ENCODE measurements at places on chromosomes 16 and 17.

GRCh38 chr17:57811638-57812280 lies 38.1 kb downstream of the MRPS23 start:
- DNase-seq = no peak

DNA sequence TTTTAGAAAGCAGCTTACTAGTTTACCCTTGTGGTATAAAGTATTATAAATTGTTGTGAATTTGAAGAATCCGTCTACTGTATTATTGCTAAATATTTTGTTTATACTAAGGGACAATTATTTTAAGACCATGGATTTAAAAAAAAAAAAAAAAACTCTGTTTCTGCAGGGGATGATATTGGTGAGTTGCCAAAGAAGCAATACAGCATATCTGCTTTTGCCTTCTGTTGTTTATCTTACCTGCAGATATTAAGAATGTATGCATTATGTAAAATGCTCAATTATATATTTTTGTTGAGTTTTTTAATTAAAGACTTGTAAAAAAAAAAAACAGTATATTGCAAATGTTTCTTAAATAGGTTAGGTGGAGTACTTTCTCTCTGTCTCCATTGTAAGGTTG lies 19.4 kb downstream of the WSB1 start:
- DNase-seq = no peak

GRCh38 chr17:76909971-76910760 lies 42.0 kb downstream of the MGAT5B start:
- peak; percentile 68 for DNase-seq

- DNase-seq = no peak
Measured at GRCh38 chr16:9836118-9836736, 346.0 kb downstream of the GRIN2A start.

GRCh38 chr17:19301274-19301951 lies 61.1 kb downstream of the B9D1 start:
- DNase-seq = no peak

GRCh38 chr17:8861495-8862181 lies 5.8 kb downstream of the PIK3R6 start:
- DNase-seq = no peak

- DNase-seq = no peak
Measured at GRCh38 chr17:64022611-64023063, 2.2 kb upstream of the ICAM2 start.

- DNase-seq = no peak
Measured at GRCh38 chr16:4510747-4511426, 27.7 kb downstream of the CDIP1 start.

DNA sequence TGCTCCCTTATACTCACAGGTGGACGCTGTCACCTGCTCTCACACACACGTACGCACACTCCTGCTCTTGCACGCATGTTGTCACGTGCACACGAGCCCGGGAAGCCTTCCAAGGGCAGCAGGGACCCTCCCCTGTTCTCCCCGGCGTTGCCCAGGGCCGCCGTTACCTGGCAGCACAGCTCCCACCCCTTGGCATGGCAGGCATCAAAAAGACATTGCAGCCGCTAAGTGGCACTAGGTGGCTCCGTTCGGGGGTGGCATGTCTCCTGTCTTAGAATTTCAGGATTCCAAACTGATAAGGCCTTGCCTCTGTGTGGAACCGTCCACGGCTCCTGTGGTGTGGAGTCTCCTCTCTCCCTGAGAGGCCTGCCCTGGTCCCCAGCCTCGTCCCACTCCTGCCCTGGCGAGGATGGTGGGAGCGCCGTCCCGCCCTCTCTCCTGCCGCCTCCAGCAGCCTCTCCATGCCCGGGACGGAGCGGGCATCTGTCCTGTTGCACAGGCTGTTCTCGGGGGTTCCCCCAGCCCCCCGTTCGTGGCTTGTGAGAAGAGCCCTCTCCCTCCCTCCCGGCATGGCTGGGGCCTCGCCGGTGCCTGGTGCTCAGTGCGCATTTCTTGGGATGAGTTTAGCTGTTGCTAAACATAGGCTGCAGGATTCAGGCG lies 126.7 kb upstream of the GSE1 start:
- no peak for DNase-seq

DNA sequence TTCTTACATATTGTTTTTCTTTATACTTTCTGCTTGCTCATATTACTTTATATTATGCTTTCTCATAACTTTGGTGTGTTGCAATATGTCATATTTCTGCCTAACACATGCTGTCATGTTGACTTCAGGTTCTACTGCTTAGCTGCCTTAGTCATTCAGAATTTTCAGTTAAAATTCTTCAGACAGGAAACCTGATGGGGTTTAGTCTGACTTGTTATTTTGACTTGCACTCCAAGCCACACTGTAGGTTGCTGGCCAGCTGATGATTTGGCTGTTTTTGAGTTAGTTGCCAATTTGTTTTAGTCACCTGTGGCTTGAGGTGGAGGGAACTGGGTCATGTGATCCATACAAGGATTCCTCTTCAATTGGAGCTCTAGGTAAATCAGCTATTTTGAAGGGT lies 315.4 kb downstream of the MAP2K6 start:
- DNase-seq = peak; percentile 12

- no peak for DNase-seq
Measured at GRCh38 chr16:31327646-31328225, 27.2 kb upstream of the ITGAX start.

DNA sequence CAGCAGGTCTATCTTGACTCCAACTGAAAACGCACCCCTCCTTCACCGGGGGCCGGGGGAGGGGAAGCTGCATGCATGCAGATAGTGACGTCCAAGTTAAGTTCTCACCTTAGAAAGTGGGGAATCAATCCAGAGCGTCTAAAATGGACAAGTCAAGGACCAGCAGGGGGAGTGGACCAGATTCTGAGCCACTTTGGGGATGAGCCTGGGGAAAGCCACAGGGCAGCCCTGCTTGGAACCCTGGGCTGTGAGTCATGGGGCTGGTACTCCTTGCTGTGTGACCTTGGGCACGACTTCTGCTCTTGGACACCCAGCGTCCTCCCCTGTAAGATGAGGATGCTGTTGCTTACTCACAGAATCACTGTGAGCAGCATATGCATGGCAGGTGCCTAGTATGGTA lies 9.1 kb downstream of the TNFRSF13B start:
- DNase-seq = peak; percentile 79

DNA sequence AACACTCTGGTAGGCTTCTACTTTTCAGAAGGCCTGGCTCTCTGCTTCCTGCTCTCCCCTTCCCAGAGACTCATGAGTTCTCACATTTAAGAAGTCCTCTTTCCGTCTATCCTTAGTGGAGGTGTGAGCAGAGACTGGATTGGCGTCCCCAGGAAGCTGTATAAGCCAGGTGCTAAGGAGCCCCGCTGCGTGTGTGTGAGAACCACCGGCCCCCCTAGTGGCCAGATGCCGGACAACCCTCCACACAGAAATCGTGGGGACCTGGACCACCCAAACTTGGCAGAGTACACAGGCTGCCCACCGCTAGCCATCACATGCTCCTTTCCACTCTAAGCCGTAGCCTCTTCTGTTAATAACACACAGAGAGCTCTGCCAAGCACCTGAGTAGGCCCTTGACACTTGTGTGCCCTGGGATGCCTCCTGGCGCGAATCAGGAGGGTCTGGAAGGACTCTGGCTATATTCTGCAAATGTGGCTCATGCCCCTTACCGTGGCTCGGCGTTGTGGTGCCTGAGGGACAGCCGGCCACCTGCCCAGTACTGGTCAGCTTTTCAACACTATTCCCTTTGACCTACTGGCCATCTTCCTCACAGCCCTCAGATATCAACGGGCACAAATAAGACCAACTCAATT lies 13.9 kb downstream of the CYB5D2 start:
- DNase-seq = no peak
